Right lobe of liver (tissue), 6 donors: ENCODE measurements at places on chromosomes 2 and 18. TPM values are rescaled to one million over a fixed set of nuclear protein-coding genes. Genes with fewer than 3 reads are reported as not detected.

GRCh38 chr18:75346671-75347070 is 80.8 kb downstream of the SMIM21 start:
- H3K27ac ChIP-seq = no peak overlapping the region
- no peak for DNase-seq
- H3K4me1 ChIP-seq = no peaks in the 10 kb centered on the region
- H3K36me3 ChIP-seq = no peaks in the 10 kb centered on the region
- no peaks in the 10 kb centered on the region for H3K27me3 ChIP-seq
- H3K4me3 ChIP-seq = no peak overlapping the region

DNA sequence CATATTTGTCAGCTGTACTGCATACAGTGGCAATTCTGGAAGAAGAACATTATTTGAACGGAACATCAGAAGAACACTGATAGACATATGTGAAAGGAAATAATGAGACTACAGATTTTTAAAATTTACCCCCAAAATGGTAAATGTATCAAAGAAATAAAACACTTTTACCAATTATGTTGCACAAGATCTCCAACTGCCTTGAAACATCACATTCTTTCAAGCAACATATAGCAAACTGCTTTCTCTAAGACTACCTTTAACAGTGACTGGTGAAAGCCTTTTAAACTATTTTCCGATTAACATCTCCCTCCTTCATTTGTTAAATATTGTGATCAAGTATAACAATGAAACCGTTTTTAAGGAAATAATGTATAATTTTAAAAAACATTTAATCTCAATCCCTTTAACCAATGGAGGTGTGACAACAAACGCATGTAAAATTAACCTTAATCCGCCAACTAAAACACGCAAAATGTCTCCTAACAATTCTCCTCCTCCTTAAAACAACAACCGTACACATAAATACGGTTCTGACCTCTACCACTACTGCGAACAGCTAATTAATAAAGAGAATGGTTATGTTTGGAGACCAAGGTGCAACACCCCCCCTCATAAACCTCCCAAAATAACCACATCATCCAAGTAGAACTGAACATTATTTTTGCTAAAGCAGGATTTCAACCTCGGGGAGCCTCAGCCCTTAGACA is 2.4 kb downstream of the FBXO11 start:
- H3K4me3 ChIP-seq = peak overlapping the region; percentile 68
- no peak overlapping the region for H3K27ac ChIP-seq
- no peak for DNase-seq
- H3K27me3 ChIP-seq = no peaks in the 10 kb centered on the region
- peaks cover 8% of the 10 kb centered on the region for H3K4me1 ChIP-seq

- H3K4me1 ChIP-seq = peaks cover 13% of the 10 kb centered on the region
- H3K4me3 ChIP-seq = no peak overlapping the region
- peak; percentile 14 for DNase-seq
- H3K36me3 ChIP-seq = no peaks in the 10 kb centered on the region
- no peaks in the 10 kb centered on the region for H3K27me3 ChIP-seq
- H3K27ac ChIP-seq = no peak overlapping the region
These were observed 84.1 kb downstream of the CAPN13 start for GRCh38 chr2:30722936-30723725.

GRCh38 chr18:59707306-59707705 is 10.1 kb upstream of the CCBE1 start:
- no peaks in the 10 kb centered on the region for H3K4me1 ChIP-seq
- H3K36me3 ChIP-seq = no peaks in the 10 kb centered on the region
- H3K4me3 ChIP-seq = no peak overlapping the region
- no peaks in the 10 kb centered on the region for H3K27me3 ChIP-seq
- H3K27ac ChIP-seq = no peak overlapping the region
- DNase-seq = no peak

DNA sequence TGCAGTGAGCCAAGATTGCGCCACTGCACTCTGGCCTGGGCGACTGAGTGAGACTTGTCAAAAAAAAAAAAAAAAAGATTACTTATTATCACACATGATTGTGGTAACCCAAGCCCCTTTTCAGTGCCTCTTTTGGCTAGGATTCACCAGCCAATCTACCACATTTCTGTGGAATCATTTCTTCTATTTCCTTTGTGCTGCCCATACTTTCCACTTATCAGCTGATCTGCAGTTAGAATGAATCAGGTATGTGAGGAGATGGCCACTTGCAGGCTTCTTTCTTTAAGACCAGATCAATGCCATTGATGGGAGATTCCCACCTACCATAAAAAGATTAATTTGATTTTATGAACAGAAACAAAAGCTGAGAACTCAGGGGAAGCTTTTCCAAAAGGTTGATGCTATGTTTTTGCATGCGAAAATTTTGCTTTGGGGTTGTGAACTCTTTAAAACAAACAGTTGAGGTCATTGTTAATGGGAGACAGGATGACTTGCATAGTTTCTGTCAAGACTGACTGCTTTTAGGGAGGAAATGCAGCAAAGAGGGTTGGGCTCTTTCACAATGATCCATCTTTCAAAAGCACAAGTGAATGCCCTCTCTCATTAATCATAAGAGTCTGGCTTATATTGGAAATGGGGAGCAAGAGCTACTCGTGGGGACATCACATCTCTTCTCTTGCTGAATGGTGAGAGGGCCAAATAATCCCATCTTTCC is 66.9 kb upstream of the CYP26B1 start:
- H3K27ac ChIP-seq = no peak overlapping the region
- DNase-seq = no peak
- no peaks in the 10 kb centered on the region for H3K36me3 ChIP-seq
- no peak overlapping the region for H3K4me3 ChIP-seq
- no peaks in the 10 kb centered on the region for H3K4me1 ChIP-seq
- H3K27me3 ChIP-seq = no peaks in the 10 kb centered on the region

- no peak overlapping the region for H3K4me3 ChIP-seq
- H3K27me3 ChIP-seq = no peaks in the 10 kb centered on the region
- DNase-seq = no peak
- H3K27ac ChIP-seq = no peak overlapping the region
- H3K36me3 ChIP-seq = no peaks in the 10 kb centered on the region
- H3K4me1 ChIP-seq = no peaks in the 10 kb centered on the region
These were observed 78.1 kb downstream of the HNRNPLL start for GRCh38 chr2:38524580-38524979.

- no peaks in the 10 kb centered on the region for H3K27me3 ChIP-seq
- no peak overlapping the region for H3K4me3 ChIP-seq
- no peak overlapping the region for H3K27ac ChIP-seq
- DNase-seq = no peak
These were observed 139.4 kb downstream of the CYRIA start for GRCh38 chr2:16526193-16526592.

DNA sequence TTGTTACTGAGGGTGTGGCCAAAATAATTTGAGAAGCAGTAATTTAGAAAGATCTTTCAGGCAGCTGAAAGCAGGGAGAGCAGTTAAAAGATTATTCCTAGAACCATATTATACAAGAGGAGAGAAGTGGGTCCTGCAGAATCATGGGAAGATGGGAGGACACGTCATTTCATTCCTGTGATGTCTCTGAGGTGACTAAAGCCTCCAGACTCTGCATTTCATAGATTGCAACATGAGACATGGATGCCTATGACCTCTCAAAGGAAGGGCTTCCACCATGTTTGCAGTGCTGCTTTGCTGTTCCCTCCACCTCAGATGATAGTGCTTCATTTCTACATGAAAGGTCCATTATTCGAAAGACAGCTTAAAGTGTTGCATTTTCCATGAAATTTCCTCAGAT is 788.4 kb downstream of the TSN start:
- no peak for DNase-seq
- H3K4me3 ChIP-seq = no peak overlapping the region
- H3K4me1 ChIP-seq = no peaks in the 10 kb centered on the region
- H3K27me3 ChIP-seq = no peaks in the 10 kb centered on the region

DNA sequence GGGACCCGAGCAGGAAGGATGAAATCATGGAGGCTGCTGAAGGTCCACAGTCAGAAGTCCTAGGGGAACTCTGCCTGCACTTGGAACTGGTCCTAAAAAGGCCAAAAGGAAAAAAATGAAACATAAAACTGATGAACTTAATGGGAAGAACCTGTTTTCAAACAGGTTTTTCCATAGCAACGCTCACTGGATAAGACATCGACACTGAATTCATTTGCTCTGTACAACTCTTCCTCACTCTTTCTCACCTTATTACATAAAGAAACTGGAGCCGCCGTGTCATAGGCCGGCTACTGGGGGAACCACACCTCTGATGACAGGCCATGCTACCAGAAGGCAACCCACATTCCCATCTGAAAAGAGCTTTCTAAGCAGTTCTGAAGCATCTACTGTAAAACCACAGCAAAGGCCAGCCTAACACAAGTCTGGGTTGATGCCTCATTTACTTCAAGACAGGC is 83.6 kb downstream of the FARSB start:
- no peaks in the 10 kb centered on the region for H3K36me3 ChIP-seq
- no peaks in the 10 kb centered on the region for H3K27me3 ChIP-seq
- no peak for DNase-seq
- H3K4me1 ChIP-seq = peaks cover 18% of the 10 kb centered on the region
- H3K27ac ChIP-seq = no peak overlapping the region

DNA sequence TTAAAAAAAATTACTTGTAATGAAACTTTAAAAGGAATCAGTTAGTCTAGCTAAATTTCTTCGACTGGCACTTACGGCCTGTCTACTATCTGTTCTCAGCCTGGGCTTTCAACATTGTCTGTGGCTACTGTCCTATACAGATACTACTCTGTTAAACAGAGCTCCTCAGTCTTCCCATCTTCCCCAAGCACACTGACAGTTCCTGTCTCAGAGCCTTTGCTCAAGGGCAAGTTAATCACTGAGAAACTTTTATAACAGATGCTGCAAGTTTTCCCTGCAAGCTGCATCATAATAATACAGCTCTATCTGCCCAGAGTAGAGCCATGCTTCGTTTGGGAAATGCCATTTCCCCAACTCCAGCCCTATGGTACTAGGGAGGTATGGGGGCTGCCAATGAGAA is 11.3 kb upstream of the YPEL5 start:
- no peak overlapping the region for H3K4me3 ChIP-seq
- H3K27ac ChIP-seq = no peak overlapping the region
- no peaks in the 10 kb centered on the region for H3K4me1 ChIP-seq
- no peaks in the 10 kb centered on the region for H3K36me3 ChIP-seq

DNA sequence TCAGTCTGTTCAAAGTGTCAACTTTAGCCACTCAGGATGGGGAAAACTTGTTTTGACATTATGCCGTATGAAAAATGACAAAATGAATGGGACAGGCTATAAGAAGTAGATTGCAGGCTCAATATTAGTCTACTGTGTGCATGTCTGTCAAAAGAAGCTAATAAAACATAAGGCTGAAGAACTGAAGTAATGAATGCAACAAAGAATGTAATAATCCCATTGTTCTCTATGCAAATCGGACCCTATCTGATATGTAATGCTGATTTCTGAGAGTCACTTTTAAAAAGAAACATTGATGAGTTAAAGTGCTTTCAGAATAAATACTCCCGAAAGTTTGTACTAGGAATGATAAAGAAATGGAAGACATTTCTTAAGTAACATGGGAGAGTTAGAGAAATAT is 172.2 kb downstream of the DLGAP1 start:
- H3K4me1 ChIP-seq = no peaks in the 10 kb centered on the region
- no peak overlapping the region for H3K27ac ChIP-seq
- DNase-seq = no peak
- no peak overlapping the region for H3K4me3 ChIP-seq
- no peaks in the 10 kb centered on the region for H3K36me3 ChIP-seq

DNA sequence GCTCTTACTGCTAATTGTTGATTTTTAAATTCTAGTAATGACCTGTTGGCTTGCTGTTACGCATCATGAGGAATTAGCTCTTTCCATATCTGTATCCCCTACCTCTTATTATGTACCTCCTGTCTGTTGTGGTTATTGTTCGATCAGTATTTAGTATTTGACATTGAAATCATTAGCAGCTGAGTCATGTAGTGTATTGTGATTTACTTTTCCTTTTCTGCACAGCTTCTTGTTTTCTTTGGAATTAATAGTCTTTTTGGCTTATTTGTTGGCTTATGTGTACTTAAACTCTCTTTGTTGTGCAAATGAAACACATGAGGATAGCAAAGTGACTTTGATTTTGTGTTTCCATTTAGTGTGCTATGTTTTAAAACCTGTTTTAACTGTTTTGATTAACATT is 4.3 kb downstream of the EPB41L5 start:
- no peaks in the 10 kb centered on the region for H3K27me3 ChIP-seq
- H3K27ac ChIP-seq = no peak overlapping the region
- DNase-seq = no peak
- H3K4me1 ChIP-seq = no peaks in the 10 kb centered on the region
- no peak overlapping the region for H3K4me3 ChIP-seq
- H3K36me3 ChIP-seq = no peaks in the 10 kb centered on the region

- no peaks in the 10 kb centered on the region for H3K27me3 ChIP-seq
- peaks cover 3% of the 10 kb centered on the region for H3K36me3 ChIP-seq
- no peak for DNase-seq
- H3K4me1 ChIP-seq = peaks cover 42% of the 10 kb centered on the region
- H3K4me3 ChIP-seq = no peak overlapping the region
These were observed 5.2 kb downstream of the D2HGDH start for GRCh38 chr2:241739651-241740050.

- H3K27ac ChIP-seq = no peak overlapping the region
- H3K27me3 ChIP-seq = no peaks in the 10 kb centered on the region
- DNase-seq = no peak
- no peaks in the 10 kb centered on the region for H3K4me1 ChIP-seq
- H3K4me3 ChIP-seq = no peak overlapping the region
- H3K36me3 ChIP-seq = no peaks in the 10 kb centered on the region
These were observed 40.3 kb downstream of the RRM2 start for GRCh38 chr2:10162586-10163497.

- H3K27ac ChIP-seq = no peak overlapping the region
- H3K27me3 ChIP-seq = no peaks in the 10 kb centered on the region
- no peak overlapping the region for H3K4me3 ChIP-seq
- no peak for DNase-seq
These were observed 228.0 kb upstream of the MEX3C start for GRCh38 chr18:51425475-51425874.

DNA sequence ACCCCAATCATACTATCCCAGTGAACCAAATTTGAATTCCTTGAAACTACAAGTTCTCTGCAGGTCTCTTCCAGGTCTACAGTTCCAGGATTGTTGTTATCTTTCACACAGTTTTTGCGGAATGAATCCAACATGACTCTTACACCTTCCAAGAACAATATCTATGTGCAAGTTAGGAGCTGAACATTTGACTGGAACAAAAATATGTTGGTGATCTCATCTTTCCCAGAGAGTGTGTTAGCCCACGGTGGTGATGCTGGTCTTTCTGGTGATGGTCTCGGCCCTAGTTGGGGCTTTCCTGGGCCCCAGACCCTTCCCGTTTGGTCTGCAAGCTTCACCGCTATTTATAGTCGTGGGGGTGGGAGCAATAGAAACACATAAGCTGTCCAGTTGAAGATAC is 173.7 kb downstream of the TPGS2 start:
- no peaks in the 10 kb centered on the region for H3K4me1 ChIP-seq
- H3K36me3 ChIP-seq = no peaks in the 10 kb centered on the region
- no peak for DNase-seq
- H3K27me3 ChIP-seq = no peaks in the 10 kb centered on the region
- no peak overlapping the region for H3K27ac ChIP-seq

- no peaks in the 10 kb centered on the region for H3K36me3 ChIP-seq
- H3K27me3 ChIP-seq = no peaks in the 10 kb centered on the region
- DNase-seq = no peak
- H3K4me1 ChIP-seq = no peaks in the 10 kb centered on the region
- no peak overlapping the region for H3K4me3 ChIP-seq
- peak overlapping the region; percentile 56 for H3K27ac ChIP-seq
These were observed 77.2 kb downstream of the TCF4 start for GRCh38 chr18:55510809-55511208.

GRCh38 chr18:34039201-34039600 is 185.5 kb downstream of the NOL4 start:
- no peak overlapping the region for H3K27ac ChIP-seq
- H3K4me1 ChIP-seq = no peaks in the 10 kb centered on the region
- H3K27me3 ChIP-seq = no peaks in the 10 kb centered on the region
- no peaks in the 10 kb centered on the region for H3K36me3 ChIP-seq
- no peak for DNase-seq

Gene ITPRIPL1
- total RNA-seq = 1.2 TPM

Gene SMYD1
- total RNA-seq = not detected

Gene LCT
- not detected for total RNA-seq

Gene CHRNG
- total RNA-seq = not detected

Gene RRM2
- 1.1 TPM for total RNA-seq
